ENCODE measurements at places on chromosomes 2 and 18. TPM values are rescaled to one million over a fixed set of nuclear protein-coding genes. Genes with fewer than 3 reads are reported as not detected.

DNA sequence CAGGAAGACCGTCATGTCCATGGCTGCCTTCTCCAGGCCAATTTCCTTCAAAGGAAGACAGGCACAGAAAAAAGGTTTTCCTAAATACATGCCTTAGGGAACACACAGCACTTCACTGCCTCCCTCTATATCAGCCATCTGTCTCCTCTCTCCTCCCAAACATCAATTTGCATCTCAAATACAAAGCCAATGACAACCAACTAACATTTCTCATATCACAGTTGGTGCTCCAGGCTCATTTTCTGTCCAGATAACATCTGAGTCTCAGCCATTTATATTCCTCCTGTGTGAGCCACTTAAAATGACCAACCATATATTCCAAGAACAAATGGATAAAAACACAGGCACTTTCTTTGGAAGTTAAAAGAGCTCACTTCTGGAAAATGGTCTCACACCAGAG lies 62.5 kb upstream of the ACAA2 start:
- no peak for DNase-seq
- no peaks in the 10 kb centered on the region for H3K36me3 ChIP-seq
- H3K4me1 ChIP-seq = no peaks in the 10 kb centered on the region
- no peak overlapping the region for H3K4me3 ChIP-seq
- no peak overlapping the region for H3K27ac ChIP-seq

- no peak overlapping the region for H3K4me3 ChIP-seq
- DNase-seq = no peak
- H3K27me3 ChIP-seq = no peaks in the 10 kb centered on the region
- H3K36me3 ChIP-seq = no peaks in the 10 kb centered on the region
- H3K4me1 ChIP-seq = peaks cover 9% of the 10 kb centered on the region
Observed at GRCh38 chr2:28085201-28085600, 194.7 kb downstream of the BABAM2 start.

CCDC121 gene
- 3.2 TPM for total RNA-seq

RFX8 gene
- total RNA-seq = 0.71 TPM

- H3K27ac ChIP-seq = no peak overlapping the region
- peaks cover 14% of the 10 kb centered on the region for H3K4me1 ChIP-seq
- H3K27me3 ChIP-seq = no peaks in the 10 kb centered on the region
- H3K36me3 ChIP-seq = no peaks in the 10 kb centered on the region
Observed at GRCh38 chr2:68827666-68828065, 43.5 kb downstream of the BMP10 start.

OSGEPL1 gene
- 8.9 TPM for total RNA-seq

DNA sequence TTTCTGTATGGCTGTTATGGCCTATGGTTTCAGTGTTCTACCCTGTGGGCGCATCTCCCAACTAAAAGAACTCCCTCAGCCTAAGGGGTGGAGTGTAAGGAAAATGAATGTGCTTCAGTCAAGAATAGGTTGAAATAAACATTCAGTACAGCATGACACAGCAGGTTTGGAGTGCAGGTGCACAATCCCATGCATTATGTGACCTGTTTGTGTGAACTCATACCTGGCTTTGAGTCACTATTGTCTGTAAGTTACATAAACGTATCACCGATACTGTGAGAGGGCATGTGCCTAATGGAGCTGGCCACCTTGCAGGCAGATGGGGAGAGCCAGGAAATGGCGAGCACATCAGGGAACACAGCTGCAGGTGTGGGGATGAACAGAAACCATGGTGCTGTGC lies 216.0 kb downstream of the DSEL start:
- no peak overlapping the region for H3K27ac ChIP-seq
- no peaks in the 10 kb centered on the region for H3K36me3 ChIP-seq

GRCh38 chr2:38620282-38620977 lies 17.7 kb upstream of the HNRNPLL start:
- H3K4me1 ChIP-seq = peaks cover 2% of the 10 kb centered on the region
- no peak overlapping the region for H3K4me3 ChIP-seq
- no peak for DNase-seq
- no peaks in the 10 kb centered on the region for H3K27me3 ChIP-seq
- H3K36me3 ChIP-seq = no peaks in the 10 kb centered on the region
- H3K27ac ChIP-seq = no peak overlapping the region

- H3K27me3 ChIP-seq = no peaks in the 10 kb centered on the region
- H3K4me3 ChIP-seq = no peak overlapping the region
- DNase-seq = no peak
- peaks cover 4% of the 10 kb centered on the region for H3K4me1 ChIP-seq
- H3K27ac ChIP-seq = no peak overlapping the region
- H3K36me3 ChIP-seq = no peaks in the 10 kb centered on the region
Observed at GRCh38 chr2:127637236-127637630, 8.7 kb upstream of the GPR17 start.

DNA sequence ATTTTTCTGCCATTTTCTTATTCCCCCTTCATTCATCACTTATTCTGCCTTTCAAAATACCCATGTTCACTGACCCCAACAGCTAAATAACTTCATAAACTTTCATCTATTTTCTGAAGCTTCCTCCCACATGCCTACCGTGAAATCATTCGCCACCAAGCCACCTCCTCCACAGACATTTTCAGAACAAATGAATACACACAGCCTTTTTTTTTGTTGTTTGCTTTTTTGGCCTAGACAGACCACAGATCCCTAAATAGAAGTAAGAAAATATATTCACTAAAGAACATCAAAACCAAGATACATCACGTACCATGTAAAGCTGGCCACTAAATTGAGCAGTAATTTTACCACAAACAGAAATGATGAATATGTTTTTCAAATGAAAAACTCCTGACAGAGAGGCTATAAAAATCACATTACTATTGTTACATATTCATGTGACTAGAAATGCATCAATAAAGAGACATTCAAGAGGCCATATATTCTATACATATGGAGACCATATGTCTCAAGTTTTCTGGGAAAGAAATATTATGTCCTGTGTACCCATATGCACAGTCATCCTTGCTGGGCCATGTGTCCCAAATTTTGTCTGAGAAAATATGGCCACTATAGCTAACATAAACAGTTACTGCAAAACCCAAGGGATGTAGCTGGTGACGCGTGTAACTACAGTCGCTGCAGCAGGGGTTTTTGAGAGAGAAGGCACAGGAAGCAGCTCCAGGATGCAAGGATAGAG lies 200.3 kb downstream of the FBXO15 start:
- DNase-seq = no peak
- no peaks in the 10 kb centered on the region for H3K4me1 ChIP-seq
- no peak overlapping the region for H3K27ac ChIP-seq
- no peaks in the 10 kb centered on the region for H3K27me3 ChIP-seq

- no peaks in the 10 kb centered on the region for H3K27me3 ChIP-seq
- no peaks in the 10 kb centered on the region for H3K36me3 ChIP-seq
- H3K4me3 ChIP-seq = no peak overlapping the region
- DNase-seq = no peak
Observed at GRCh38 chr18:32888306-32888705, 115.5 kb upstream of the KLHL14 start.

DNA sequence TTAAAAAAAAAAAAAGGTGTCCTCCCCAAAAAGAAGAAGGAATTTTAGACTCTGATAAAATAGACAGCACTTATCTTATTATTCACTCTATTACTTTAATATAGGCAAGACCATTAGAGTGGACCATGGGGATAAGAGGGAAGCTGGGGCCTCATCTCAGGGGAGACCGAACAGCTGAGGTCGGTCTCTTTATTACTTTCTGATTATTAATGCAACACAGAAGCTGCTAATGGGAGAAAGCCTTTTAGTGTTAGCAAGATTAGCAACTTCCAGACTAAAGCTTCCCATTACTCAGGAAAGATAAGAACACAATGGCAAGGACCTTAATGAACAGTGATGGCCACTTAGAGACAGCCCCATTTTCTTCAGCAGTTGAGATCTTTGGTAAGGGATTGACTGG lies 135.5 kb downstream of the TMEFF2 start:
- H3K27ac ChIP-seq = no peak overlapping the region
- H3K27me3 ChIP-seq = no peaks in the 10 kb centered on the region
- no peak overlapping the region for H3K4me3 ChIP-seq
- no peak for DNase-seq
- no peaks in the 10 kb centered on the region for H3K4me1 ChIP-seq
- no peaks in the 10 kb centered on the region for H3K36me3 ChIP-seq

GRCh38 chr2:72972352-72973136 lies 55.2 kb downstream of the EMX1 start:
- no peaks in the 10 kb centered on the region for H3K4me1 ChIP-seq
- no peaks in the 10 kb centered on the region for H3K27me3 ChIP-seq
- H3K27ac ChIP-seq = no peak overlapping the region
- no peak overlapping the region for H3K4me3 ChIP-seq

MOCOS gene
- total RNA-seq = 35.5 TPM

ECEL1 gene
- 48.8 TPM for total RNA-seq

SCTR gene
- 14.1 TPM for total RNA-seq

CD8A gene
- total RNA-seq = 2.0 TPM
